ENCODE measurements at places on chromosomes 5 and 9.
A peak's percentile ranks its signal among the peaks of the same experiment; 100 is the strongest.

GRCh38 chr9:126678989-126679388 is 65.3 kb downstream of the LMX1B start:
- DNase-seq: peak; percentile 7

DNA sequence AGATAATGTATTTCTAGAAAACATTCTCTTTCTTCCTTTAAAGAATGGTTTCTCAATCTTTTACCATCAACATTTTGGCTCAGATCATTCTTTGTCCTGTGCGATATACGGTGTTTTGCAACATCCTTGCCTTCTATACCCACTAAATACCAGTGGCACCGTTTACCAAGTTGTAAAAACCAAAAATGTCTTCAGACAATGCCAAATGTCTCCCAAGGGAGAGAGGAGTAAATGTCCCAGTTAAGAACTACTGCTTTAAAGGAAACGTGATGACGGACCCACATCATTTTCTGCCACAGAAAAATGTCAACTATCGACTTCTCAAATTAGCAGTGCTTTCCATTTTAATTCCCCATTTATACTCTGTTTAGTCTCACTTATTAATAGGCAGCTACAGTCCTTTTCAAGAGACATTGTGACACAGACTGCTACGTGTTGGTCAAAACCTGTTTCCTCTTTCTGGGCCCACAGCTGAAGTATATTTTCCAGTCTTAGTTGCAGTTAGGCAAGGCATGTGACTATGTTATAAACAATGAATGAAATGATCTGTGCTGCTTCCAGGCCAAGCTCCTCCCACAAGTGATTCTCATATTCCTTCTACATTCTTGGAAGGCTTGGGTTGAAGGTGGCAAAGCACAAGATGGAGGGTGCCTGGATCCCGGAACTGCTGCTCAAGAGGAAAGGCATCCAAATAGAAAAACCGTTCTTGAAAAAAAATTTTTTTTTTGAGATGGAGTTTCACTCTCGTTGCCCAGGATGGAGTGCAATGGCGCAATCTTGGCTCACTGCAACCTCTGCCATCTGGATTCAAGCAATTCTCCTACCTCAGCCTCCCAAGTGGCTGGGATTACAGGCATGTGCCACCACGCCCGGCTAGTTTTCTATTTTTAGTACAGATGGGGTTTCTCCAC is 8.8 kb downstream of the PRXL2C start:
- DNase-seq: no peak

DNA sequence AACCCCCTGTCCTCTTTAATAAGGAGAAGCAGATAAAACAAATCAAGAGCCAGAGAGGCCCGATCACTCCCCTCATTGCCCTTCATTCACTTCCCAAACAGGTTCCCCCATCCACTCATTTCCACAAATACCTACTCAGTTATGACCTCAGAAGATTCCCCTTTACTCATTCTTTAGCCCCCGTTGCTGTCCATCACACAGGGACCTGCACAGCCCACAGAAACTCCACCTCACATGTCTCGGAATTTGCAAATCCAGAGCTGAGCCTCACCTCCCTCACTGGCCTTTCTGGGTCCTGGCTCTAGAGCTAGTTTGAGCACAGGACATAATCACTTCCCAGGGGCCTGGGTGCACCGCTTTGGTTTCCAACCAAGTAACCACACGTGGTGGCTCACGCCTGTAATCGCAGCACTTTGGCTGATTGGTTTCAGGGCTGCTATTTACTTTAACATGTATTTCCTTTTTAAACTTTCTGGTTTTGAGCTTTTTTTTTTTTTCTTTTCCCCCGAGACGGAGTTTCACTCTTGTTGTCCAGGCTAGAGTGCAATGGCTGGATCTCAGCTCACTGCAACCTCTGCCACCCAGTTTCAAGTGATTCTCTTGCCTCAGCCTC is 17.8 kb downstream of the ATP6V0E1 start:
- DNase-seq: no peak

GRCh38 chr9:36550135-36550534 is 22.6 kb upstream of the MELK start:
- DNase-seq: no peak

DNA sequence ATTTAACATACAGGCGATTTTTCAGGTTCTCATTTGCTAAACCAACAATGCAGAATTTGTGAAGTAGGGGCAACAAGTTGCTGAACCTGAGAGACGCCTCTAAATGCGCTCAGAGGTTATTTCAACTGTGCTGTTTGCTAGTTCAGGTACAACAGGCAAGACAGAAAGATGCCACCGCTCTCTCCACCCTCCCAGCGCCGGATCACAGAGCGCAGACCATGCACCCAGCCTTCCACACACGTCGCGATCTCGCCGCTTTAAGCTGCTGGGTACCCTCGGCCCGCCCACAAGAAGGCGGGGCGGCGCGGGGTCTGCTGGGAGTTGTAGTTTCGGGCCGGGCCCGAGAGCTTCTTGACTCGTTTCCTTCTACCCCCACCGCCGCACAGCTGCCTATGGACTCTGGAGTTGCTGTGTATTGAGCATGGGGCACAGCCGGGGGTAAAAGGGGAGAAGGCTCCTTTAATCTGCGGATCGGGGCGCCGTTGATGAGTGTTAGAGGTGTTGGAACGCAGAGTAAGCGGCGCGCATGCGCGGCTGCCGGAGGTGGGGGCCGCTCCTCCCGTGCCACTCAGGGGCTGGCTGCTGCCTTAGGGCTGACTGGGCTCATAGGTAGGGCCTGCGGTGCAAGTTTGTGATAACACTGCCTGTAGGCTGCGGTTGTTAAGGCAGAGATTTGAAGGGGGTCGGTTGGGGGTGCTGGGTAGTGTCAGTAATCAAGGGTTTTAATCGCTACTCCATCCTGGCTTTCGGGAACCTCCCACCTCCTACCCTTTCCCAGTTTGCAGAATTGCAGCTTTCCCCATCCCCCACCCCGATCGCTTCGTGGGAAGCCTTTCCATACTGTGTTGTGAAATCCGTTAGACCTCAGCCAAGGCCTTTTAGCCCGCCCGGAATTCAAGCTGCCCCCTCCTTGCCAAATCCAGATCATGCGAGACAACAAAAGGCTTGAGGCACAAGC is 40.3 kb upstream of the ABCA1 start:
- DNase-seq: peak; percentile 83

DNA sequence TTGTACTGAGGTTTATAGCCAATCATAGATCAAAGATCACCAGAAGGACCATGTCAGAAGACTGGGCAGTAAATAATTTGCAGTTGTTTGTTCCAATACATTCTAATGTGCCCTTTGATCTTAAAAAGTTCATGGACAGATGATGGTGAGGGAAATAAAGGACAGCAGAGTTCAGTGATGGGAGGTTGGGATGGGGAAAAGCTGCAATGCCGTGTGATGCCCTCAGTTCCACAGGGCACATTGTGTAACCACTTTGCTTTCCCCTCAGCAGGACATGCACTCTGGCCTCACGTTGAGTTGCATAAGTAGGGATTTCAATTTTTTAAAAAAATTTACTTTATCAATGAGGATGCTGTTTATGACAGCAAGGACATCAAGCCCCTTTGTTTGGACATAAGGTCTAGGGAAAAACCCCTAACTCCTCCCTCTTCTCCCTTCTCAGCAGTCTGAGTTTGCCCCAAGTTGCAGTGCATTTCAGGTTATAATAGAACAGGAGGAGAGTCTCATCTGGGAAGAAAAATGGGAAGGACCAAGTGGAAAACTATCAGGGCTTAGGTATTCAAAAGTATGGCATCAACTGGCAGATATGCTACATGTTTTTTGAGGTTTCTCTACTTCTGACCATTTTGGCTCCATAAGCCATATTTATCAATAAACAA is 83.1 kb upstream of the TMED7 start:
- no peak for DNase-seq

DNA sequence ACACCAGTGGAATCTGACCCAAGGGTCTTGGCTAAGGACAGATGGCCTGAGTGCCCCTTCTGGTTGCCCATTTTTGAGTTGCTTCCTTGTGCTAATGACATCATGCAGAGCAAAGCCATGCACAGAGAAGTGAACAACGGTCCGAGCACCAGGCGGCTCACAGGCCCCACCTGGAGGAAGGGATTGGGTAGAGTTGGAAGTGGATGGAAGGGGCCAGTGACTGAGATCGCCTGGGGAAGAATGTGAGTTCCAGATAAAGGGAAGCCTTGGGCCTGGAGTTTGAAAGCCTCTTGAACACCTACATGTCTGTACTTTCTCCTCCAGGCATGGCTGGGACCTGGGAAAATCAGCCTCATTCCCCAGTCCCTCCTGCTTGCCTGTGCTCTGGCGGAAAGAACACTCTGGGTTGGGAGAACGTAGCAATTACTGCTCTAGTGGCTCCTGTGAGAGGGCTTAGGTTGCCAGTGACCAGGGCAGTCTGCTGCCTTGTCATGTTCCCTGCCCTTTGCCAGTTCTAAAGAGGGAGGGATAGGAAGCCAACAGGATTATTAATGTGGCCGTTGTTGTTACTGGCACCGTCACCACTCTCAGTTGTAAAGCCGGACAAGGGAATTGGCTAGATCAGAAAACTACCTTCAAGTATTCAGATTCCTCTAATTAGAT is 62.5 kb upstream of the PTPN3 start:
- DNase-seq: no peak

- DNase-seq: no peak
These were observed 786 bp upstream of the HRCT1 start for GRCh38 chr9:35905051-35905781.

GRCh38 chr9:100554935-100555401 is 22.9 kb upstream of the CAVIN4 start:
- DNase-seq: no peak

DNA sequence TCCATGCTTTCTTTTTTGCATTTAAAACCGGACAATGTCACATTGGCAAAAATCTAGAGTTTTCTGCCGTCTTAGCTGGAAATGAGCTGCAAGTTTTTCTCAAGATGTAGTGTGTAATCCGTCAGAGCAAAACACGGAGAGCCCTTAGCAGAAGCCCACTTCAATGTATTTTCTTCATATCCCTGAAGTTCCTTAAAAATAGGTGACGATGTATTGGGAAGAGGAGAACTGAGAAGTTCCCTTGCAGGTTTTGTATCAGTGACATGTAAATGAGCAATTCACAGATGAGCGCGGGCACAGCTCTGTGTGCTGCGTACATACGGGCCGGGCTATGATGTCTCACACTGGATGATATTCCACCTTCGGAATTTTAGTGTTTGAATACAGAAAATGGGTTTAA is 14.8 kb upstream of the CLPTM1L start:
- no peak for DNase-seq

GRCh38 chr5:93273176-93273575 is 307.8 kb downstream of the NR2F1-AS1 start:
- DNase-seq: no peak

- no peak for DNase-seq
These were observed 62.9 kb downstream of the IRX2 start for GRCh38 chr5:2688586-2688985.
